ENCODE measurements at places on chromosomes 1 and 21.

DNA sequence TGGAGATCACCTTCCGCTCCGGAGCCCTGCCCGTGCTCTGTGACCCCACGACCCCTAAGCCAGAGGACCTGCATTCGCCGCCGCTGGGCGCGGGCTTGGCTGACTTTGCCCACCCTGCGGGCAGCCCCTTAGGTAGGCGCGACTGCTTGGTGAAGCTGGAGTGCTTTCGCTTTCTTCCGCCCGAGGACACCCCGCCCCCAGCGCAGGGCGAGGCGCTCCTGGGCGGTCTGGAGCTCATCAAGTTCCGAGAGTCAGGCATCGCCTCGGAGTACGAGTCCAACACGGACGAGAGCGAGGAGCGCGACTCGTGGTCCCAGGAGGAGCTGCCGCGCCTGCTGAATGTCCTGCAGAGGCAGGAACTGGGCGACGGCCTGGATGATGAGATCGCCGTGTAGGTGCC is 9.6 kb downstream of the SPATA46 start:
- DNase-seq, result no peak

GRCh38 chr1:47460040-47460439 is 22.2 kb downstream of the FOXD2 start:
- no peak for DNase-seq

GRCh38 chr1:180586671-180587155 is 27.9 kb downstream of the OVAAL start:
- DNase-seq, result no peak

- no peak for DNase-seq
These were observed 24.6 kb downstream of the PANK4 start for GRCh38 chr1:2501820-2502119.

GRCh38 chr1:78607334-78607927 is 12.8 kb upstream of the IFI44L start:
- no peak for DNase-seq

- no peak for DNase-seq
These were observed 173.3 kb downstream of the FASLG start for GRCh38 chr1:172832006-172832725.

DNA sequence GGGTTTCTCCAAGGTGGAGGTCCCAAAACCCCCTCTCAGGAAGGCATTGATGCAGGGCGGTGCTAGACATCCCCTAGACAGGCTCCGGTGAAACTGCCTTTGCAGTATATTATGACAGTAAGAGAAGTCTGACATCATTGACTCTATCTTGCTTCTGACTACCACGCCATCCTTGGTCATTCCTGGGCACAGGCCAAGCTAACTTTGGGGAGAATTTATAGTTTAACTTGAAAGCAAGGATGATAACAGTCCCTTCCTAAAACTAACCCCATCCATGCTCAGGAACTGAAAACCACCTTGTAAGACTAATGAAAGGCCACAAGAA is 30.3 kb downstream of the RSPH1 start:
- no peak for DNase-seq

DNA sequence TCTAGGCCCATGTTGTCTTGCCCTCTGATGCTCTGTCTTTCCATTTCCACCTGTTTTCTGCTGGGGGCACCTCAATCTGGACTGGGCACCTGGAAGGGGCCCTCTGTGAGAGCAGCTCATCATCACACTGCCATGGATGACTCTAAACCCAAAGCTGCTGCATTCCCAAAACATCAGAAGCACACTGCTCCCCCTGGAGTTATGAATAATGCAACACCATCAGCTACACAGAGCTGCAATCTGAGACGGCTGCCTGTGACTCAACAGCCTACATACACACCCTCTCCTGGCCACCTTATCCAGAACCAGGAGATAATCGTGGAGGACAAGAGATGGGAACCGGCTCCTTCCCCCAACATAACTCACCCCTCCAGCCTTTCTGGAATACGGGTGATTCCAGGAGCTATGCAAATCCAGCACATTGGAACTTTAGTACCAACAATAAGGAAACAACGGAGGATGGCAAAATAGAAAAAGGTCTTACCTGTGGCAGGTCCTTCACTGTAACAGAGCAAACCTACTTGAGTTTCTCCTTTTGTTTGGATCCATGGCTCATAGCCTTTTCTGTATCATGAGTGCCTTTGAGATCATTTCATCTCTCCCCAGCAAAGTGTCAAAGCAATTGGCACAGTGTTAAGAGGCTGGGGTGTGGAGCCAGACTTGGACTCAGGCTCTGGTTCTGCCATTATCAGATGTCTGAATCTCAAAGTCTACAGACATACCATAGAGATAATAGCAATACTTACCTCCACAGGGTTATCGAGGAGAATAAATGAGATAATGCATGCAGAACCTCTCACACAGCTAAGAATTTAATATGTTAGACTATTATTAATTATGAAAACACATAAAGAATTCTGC is 29.3 kb downstream of the AK2 start:
- peak; percentile 76 for DNase-seq

- no peak for DNase-seq
These were observed 47.9 kb upstream of the EDEM3 start for GRCh38 chr1:184802354-184803179.

- DNase-seq, result no peak
These were observed 12.8 kb upstream of the S100A2 start for GRCh38 chr1:153578490-153578889.

DNA sequence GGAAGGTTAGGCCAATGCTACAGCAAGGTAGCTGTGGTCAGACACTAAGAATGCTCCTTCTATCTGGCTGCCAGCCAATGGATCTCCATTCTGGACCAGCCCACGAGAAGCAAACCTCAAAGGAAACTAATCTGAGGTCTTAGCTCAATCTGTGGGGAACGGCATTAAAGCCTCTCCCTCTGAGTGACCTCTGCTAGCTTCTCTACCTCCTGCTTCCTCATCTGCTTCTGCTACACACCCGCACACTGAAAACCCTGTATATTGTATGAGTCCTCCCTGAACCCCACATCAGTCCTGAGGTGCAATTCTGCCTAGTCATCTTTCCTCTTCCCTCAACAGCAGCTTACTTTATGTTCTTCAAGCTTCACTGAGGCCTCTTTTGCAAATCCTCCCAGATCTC is 6.9 kb upstream of the GALE start:
- no peak for DNase-seq

DNA sequence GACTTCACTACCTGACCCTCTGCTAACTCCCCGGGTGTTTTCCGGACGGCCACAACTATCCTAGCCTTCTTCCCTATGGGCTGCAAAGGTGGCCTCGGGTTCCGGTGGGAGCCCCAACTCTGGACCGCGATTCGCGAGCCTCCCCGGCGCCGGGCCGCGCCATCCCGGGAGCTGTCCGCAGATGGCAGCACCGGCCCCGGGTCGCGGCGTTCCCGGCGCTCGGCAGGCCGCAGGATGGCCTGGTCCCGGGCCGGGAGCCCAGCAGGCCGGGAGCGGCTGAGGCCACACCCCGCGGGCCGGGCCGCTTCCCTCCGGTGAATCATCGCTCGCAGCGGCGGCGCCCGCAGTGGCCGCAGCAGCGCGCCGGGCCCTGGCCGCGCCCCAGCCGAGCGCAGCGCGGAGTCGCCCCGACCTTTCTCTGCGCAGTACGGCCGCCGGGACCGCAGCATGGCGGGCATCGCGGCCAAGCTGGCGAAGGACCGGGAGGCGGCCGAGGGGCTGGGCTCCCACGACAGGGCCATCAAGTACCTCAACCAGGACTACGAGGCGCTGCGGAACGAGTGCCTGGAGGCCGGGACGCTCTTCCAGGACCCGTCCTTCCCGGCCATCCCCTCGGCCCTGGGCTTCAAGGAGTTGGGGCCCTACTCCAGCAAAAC is at the start of gene CAPN2:
CAPN2 (plus strand) TSS at position 346 of the 656 bp plus-strand sequence; CDS start at position 448, 102 bp downstream.
- peak; percentile 67 for DNase-seq

GRCh38 chr1:41022424-41022823 is 899 bp upstream of the SLFNL1 start:
- no peak for DNase-seq

DNA sequence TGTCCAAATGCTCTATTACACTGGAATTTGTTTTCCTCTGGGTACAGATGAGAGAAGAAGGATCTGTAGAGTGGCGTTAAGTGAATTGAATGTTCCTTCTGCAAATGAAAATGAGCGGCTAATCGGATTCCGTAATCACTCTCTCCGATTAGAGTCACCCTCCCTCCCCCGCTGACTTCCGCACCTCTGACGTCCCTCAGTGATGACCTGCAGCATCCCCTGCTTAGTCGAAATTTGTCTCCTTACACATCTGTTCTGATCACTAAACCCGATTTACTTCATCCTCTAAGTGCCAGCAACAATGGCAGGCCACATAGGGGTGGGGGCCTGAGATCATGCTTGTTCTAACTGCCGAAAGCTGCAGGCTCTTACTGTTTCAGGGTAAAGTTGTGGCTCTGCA is 378.7 kb downstream of the SEC16B start:
- DNase-seq, result no peak

GRCh38 chr21:22880573-22880972 is 1882.4 kb downstream of the NCAM2 start:
- no peak for DNase-seq

GRCh38 chr1:42646056-42646455 is 12.2 kb upstream of the PPIH start:
- DNase-seq, result no peak

DNA sequence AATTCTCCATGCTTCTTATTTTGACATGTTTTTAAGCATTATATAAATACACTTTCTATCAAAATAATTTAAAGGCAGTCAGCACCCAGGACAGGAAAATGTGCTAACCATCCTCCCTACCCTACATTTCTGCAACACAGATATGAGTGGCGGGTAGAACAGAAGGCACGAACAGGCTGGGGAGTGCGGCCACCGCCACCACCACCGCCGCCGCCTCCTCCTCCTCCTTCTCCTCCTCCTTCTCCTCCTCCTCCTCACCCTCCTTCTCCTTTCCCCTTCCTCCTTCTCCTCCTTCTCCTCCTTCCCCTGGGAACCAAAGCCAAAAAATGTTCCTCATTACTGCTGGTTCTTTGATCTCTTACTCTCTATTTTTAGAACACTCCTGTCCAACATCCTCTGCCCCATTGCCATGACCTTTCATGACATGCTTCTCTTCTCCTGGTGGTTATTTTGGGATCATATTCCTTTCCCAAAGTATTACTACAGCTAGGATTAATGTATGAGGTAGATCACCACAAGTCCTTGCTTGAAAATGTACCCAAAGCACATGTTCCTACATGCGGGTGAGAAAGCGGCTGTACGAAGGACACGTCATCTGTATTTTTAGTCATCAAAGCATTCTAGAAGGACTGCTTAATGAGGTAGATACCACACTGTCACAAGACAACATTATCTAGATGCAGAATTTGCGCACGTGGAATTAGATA is 24.5 kb upstream of the CCN1 start:
- no peak for DNase-seq

GRCh38 chr1:165162671-165163241 is 193.8 kb downstream of the LMX1A start:
- DNase-seq, result peak; percentile 72

DNA sequence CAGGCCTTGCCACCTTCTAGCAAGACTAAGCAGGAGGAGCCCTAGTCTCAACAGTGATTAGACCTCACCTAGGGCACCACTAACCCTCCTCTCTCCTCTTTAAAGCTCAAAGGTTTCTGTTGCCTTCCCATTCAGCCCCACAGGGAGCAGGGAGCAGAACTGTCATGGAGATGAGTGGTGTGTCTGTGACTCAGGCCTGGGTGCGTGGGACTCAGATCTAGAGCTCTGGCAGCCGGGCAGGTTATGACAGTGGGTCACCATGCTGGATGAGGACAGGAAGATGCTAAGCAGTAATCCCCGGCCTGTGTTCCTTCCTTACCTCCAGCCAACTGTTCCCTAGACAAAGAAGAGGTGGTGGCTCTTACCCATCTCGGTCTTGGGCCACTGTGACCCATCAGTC is 60.1 kb upstream of the COA6 start:
- DNase-seq, result no peak

DNA sequence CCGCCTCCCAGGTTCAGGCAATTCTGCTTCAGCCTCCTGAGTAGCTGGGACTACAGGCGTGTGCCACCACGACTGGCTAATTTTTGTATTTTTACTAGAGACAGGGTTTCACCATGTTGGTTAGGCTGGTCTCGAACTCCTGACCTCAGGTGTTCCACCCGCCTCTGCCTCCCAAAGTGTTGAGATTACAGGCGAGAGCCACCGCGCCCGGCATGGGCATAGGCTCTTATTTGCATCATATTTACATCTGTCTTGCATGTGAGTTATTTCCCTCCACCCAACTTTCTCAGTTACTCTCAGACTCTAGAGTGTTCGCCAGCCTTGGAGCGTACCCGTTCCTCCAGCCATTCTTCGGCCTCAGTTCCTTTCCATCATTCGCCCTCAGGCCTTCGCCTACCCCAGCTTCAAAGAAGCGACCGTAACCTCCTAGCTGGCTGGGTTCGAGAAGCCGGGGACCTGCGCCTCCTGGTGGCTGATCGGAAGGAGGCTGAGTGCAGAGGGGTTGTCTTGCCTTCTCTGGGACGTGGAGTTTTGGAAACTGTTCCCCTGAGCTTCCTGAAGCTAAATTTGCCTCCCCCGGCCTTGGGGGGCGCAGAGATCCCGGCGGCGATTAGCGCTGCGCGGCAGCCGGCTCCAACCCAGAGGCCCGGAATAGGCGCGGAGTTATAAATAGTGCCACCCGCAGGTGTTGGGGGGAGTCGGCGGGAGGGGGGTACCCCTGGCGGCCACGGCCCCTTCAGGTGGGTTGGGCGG is 3.6 kb upstream of the ZBTB7B start:
- DNase-seq, result peak; percentile 55

DNA sequence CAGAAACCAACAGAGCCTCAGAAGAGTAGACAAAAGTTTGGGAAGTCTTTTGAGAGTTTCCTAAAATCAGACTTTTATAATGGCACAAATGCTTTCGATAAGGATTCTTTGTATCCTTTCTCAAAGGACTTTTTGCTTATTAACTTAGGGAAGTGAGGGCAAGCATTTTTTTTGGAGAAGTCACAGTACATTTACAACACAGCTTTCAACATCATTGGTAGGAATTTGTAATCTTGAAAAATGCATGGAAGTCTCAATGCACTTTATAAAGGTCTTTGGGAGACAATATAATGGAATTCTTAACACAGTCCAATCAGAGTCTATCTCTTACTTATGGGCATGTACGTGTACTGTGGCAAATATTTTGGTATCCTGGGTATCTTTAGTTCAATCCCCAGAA is 325.8 kb upstream of the NR5A2 start:
- no peak for DNase-seq

- DNase-seq, result peak; percentile 60
These were observed 284.5 kb downstream of the NPHP4 start for GRCh38 chr1:5707566-5708345.

DNA sequence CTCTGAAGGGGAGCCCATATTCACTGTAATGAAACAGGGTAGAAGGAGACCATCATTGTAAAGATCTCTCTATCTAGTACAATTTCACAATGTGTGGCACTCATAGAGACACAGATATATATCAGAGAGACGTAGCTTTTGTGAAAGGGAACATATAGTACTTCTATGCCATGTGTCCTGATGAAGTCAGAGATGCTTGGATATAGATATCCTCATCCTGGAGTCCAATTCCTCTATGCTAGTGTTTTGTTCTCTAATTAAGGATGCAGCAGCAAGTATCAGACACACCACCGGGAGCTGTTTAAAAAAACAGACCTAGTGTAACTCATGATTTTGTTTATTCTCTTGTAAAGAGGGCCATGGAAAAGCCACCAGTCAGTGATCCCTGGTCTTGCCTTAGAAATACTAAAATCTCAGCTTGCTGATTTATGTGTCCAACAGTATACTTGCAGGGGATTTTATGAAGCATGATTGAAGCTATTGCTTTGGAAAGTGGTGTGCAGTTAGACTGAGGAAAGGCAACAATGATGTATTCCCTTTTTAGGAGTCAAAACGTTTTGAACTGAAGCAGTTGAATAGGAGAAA is 2.5 kb downstream of the NCAM2 start:
- DNase-seq, result no peak

- DNase-seq, result no peak
These were observed 216.2 kb downstream of the PLPP3 start for GRCh38 chr1:56363007-56363770.

- DNase-seq, result no peak
These were observed 7.8 kb downstream of the CELSR2 start for GRCh38 chr1:109256971-109257681.

All from RWPE2 (cell line).